AG04449 (cell line): ENCODE measurements at places on chromosomes 3 and 15.

DNA sequence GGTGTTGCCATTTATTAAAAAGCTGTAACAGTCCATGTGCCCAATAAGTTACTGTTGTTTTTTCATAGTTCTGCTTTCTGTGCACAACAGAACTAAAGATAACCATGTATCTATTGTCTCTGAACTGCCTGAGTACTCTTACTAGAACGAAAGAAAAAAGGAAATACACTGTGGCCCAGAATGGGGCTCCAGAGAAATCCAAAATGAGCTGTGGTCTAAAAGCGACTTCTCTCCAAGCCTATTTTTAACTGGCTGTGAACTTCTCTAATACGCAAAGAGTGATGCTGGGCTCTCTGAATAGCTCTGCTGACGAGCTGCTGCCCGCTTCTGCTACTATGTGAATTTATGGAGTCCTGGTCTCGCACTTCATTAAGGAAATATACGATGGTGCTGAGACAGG, 56.2 kb upstream of the LPP start:
- no peak for DNase-seq

DNA sequence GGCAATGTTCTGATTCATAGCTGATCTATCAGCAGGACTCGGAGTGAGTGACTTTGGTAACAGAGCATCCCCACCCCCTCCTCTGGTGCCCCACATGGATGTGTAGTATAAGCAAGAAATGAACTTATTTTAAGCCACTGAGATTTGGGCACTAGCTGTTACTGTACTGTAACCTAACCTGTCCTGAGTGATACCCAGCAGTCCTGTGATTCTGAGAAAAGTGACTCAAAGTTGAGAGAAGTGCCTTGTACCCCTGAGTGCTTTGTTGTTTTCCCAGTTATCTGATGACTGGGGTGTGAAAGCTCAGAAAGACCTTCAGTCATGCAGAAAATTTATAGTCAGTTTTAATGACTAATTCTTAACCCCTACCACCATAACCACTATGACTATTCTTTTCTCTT, 439.9 kb upstream of the RBMS3 start:
- no peak for DNase-seq

GRCh38 chr3:56800130-56800831, 1.5 kb downstream of the ARHGEF3 start:
- DNase-seq = no peak

GRCh38 chr3:132255041-132255745, 62.0 kb upstream of the ACP3 start:
- peak; percentile 19 for DNase-seq

DNA sequence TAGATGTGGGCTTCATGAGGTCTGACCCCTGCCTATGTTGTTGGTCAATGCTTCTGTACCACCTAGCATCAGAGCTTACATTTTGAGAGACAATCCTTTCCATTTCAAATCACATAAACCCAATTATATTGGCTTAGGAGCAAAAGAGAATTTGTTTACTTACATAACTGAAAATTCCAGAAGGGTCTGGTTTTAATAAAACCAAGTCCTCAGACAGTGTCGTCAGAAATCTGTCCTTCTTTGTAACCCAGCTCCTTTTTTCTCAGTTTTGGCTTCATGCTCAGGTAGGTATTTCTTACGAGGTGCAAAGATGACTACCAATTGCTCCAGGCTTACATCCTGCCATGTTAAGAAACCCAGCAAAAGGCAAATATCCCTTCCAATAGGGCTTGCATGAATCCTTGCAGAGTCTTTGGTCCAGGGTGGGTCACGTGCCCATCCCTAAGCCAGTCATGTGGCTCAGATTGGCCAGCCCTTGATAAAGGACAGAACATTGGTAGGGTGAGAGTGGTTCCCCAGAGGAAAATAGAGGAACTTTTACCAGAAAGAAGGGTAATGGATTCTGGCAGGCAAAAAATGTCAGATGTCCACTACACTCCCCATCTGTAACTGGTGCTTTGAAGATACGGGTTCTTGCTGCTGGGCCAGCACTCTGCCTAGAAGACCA, 50.2 kb upstream of the VILL start:
- DNase-seq = no peak

- DNase-seq = no peak
Measured at GRCh38 chr15:96893159-96893906, 562.8 kb downstream of the NR2F2 start.

GRCh38 chr3:59538753-59539432, 489.1 kb upstream of the CFAP20DC start:
- no peak for DNase-seq
